ENCODE measurements at places on chromosomes 5 and 9. TPM values are rescaled to one million over a fixed set of nuclear protein-coding genes. Genes with fewer than 3 reads are reported as not detected.

- H3K4me3 ChIP-seq = no peak overlapping the region
- no peaks in the 10 kb centered on the region for H3K36me3 ChIP-seq
- H3K4me1 ChIP-seq = peaks cover 3% of the 10 kb centered on the region
Measured at GRCh38 chr9:4305065-4305985, 5.5 kb upstream of the GLIS3 start.

Gene ITGA1
- 64.0 TPM for total RNA-seq

DNA sequence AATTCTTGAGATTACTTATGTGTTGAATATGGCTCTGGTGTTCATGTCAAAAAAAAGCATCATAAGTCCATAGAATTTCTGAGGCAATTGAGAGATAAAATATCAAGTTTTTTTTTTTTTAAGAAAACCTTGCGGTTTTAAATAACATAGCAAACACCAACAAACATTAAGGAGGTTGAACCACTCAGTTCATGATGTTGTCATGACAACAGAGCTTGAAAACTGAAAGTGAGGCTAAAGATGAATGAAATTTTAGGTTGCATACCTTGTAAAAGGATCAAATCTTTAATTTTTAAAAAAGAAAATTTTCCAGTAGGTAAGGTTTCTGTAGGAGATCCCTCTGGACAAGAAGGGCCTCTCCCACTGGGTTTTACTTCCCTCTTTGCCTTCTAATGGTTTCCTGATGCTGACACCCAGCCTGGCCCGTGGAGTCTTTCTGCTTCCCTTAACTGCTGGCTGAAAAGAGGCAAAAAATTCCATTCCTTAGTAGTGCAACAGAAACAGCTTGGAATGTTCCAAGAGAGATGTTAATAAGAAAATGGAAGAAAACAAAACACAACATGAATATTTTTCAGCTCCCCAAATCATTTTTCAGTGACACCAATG lies 60.0 kb upstream of the FER start:
- no peak overlapping the region for H3K4me3 ChIP-seq
- H3K27ac ChIP-seq = no peak overlapping the region
- H3K27me3 ChIP-seq = no peaks in the 10 kb centered on the region
- no peaks in the 10 kb centered on the region for H3K36me3 ChIP-seq

GRCh38 chr5:78295035-78295961 lies 800 bp upstream of the AP3B1 start:
- H3K4me1 ChIP-seq = peaks cover 9% of the 10 kb centered on the region
- DNase-seq = peak; percentile 10
- H3K27me3 ChIP-seq = peaks cover 5% of the 10 kb centered on the region
- peak overlapping the region; percentile 97 for H3K4me3 ChIP-seq
- H3K36me3 ChIP-seq = no peaks in the 10 kb centered on the region
- peak overlapping the region; percentile 86 for H3K27ac ChIP-seq

DNA sequence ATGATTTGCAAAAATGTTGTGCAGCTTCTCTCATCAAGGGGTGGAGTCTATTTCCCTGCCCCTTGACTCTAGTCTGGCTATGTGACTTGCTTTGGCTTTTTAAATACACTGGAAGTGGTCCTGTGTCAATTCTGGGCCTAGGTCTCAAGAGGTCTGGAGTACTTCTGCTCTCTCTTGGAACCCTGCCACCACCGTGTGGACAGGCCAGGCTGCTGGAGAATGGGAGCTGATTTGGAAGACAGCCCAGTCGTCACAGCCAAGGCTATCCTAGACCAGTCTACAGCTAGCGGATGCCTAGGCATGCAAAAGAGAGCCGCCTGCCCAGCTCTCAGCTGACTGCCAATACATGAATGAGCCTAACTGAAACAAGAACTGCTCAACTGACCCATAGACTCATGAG lies 56.7 kb upstream of the CLINT1 start:
- no peak overlapping the region for H3K4me3 ChIP-seq
- peak overlapping the region; percentile 42 for H3K27ac ChIP-seq
- H3K4me1 ChIP-seq = peaks cover 5% of the 10 kb centered on the region
- H3K27me3 ChIP-seq = no peaks in the 10 kb centered on the region

Gene PRDM9
- total RNA-seq = not detected

DNA sequence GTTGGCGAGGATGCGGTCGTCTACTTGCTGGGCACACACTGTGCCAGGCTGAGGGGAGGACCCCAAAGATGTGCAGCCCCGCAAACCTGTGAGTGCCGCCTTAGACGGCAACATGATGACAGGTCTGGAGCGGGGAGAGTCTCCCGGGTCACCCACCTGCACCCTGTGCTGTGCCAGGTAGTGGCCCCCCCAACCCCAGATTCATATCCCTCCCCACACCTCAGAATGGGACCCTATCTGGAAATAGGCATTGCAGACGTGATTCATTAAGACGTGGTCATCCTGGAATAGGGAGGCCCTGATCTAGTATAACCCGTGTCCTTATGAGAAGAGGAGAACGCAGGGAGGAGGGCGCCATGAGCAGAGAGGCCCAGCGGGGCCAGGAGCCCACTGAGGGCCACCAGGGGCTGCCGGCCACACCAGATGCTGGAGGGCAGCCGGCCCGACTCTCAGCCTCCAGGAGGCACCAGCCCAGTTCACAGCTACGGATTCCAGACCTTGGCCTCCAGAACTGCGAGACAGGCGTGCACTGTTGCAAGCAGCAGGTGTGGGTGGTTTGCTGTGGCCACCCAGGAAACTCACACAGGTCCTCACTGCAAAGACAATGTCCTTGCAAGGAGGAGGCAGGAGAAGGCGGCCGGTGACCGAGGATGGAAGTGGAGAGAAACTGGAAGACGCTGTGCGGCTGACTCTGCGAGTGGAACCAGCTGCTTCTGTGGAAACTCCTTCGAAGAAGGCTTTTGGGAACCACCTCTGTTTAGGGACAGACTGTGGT lies 131.9 kb upstream of the LPCAT1 start:
- H3K36me3 ChIP-seq = no peaks in the 10 kb centered on the region
- H3K4me1 ChIP-seq = peaks cover 17% of the 10 kb centered on the region
- H3K4me3 ChIP-seq = no peak overlapping the region
- no peak for DNase-seq

GRCh38 chr9:133371261-133371711 lies 4.6 kb downstream of the SURF4 start:
- no peak for DNase-seq
- no peaks in the 10 kb centered on the region for H3K27me3 ChIP-seq
- H3K4me3 ChIP-seq = no peak overlapping the region
- peaks cover 58% of the 10 kb centered on the region for H3K36me3 ChIP-seq

DNA sequence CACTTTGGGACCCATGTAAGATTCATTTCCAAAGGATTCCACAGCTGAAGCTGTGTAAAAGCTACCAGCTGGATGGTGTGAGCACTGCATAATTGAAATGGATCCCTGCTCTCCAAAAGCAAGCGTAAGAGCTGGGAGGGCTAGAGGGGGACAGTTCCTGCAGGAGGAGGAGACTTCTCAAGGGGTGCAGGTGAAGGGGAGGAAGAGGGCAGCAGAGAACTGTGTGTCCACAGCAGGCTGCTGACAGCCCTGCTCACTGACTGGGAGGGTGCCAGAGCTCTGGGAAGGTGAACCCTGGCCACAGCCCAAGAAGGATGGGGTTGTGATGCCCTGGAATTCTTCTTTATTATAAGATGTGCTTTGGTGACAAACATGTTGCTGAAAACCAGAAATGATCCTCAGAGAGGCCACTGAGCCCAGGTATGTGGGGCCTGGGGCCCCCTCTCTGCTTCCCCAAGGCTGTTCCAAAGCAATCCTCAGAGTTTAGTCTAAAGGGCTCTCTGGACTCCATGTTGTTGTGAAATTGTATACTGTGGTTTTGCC lies 112.8 kb upstream of the SLC25A48 start:
- no peak for DNase-seq
- H3K27me3 ChIP-seq = no peaks in the 10 kb centered on the region
- no peak overlapping the region for H3K4me3 ChIP-seq
- H3K27ac ChIP-seq = no peak overlapping the region

DNA sequence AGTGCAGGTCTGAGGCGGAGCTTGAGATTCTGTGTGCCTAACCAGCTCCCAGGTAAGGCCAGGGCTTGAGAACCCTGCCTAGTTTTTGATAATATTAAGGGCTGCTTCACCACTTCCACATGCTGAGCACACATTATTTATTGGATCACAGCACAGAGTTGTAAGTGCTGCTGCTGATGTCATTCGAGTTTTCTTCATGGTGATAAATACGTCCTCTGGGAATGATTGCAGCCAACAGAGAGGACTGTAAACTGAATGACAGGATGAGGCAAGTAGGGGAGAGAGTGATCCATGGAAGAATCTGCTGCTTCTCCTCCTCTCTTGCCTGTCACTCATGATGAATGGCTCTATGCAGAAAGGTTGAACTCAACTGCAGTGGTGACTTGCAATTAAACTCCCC lies 77.9 kb upstream of the VPS13A start:
- H3K36me3 ChIP-seq = no peaks in the 10 kb centered on the region
- no peak overlapping the region for H3K4me3 ChIP-seq
- no peaks in the 10 kb centered on the region for H3K4me1 ChIP-seq
- H3K27me3 ChIP-seq = peaks cover 2% of the 10 kb centered on the region

Gene SHOC1
- not detected for total RNA-seq

DNA sequence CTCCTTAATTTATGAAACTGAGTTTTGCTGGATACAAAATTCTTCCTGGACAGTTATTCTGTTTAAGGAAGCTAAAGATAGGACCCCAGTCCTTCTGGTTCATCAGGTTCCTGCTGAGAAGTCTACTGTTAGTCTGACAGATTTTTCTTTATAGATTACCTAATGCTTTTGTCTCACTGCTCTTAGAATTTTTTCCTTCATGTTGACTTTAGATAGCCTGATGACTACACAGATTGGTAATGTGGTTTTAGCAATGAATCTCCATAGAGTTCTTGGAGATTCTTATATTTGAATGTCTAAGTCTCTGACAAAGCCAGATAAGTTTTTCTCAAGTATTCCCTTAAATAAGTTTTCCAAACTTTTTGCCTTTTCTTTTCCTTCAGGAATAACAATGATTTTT lies 419.7 kb downstream of the CDH10 start:
- DNase-seq = no peak
- no peaks in the 10 kb centered on the region for H3K36me3 ChIP-seq
- H3K27me3 ChIP-seq = no peaks in the 10 kb centered on the region
- no peak overlapping the region for H3K27ac ChIP-seq
- no peaks in the 10 kb centered on the region for H3K4me1 ChIP-seq

DNA sequence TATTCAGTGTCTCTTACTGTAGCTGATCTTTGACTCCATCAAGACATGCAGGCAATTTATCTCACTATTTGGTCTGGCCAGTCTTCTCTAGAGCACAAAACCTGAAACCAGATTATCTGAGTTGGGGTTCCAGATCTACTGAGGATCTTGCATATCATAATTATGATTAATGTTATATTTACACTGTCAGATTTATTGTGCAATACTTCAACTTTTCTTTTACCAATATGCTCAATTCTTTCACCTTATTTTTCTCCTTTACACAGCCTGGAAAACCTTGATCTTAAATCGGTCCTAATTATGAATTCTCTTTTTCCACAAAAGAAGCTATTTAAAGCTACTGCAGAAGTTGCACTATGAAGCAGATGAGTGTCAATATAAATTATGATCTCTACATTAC lies 140.1 kb downstream of the ST8SIA4 start:
- no peaks in the 10 kb centered on the region for H3K36me3 ChIP-seq
- no peak overlapping the region for H3K27ac ChIP-seq
- no peaks in the 10 kb centered on the region for H3K27me3 ChIP-seq
- DNase-seq = no peak
- H3K4me3 ChIP-seq = no peak overlapping the region
- H3K4me1 ChIP-seq = no peaks in the 10 kb centered on the region

DNA sequence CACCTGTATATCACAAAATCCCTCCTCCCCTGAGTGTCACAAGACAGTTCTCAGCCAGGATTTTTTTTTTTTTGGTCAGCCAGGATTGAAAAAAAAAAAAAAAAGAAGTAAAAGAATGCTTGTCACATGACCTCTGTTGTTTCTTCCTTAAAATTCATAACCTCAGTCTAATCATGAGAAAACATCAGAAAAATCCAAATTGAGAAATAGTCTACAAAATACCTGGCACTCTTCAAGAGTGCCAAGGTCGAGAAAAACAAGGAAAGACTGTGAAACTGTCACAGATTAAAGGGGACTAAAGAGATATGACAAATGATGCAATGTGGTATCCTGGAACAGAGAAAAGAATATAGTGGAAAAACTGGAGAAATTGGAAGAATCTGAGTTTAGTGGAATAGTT lies 58.5 kb upstream of the SUB1 start:
- no peaks in the 10 kb centered on the region for H3K27me3 ChIP-seq
- H3K4me1 ChIP-seq = peaks cover 5% of the 10 kb centered on the region
- H3K27ac ChIP-seq = no peak overlapping the region
- no peak overlapping the region for H3K4me3 ChIP-seq
- no peaks in the 10 kb centered on the region for H3K36me3 ChIP-seq

DNA sequence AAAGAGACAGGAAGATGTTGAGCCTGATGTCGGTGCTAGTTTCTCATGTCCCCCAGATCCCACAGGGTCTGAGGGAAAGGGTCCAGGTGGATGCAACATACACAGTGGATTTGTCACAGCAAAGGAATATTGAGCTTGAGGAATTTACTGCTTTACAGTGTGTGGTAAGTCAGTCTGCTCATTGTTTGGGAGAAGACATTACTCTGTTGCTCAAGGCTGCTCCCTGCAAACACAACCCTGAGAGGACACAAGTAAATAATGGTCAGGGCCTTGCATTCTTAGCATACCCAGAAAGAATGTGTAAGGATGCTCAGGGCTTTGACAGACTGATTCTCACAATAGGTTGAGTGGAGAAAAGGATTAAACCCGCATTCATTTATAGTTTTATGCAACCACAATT lies 7.3 kb upstream of the MAN2A1 start:
- DNase-seq = no peak
- no peaks in the 10 kb centered on the region for H3K36me3 ChIP-seq
- H3K4me1 ChIP-seq = no peaks in the 10 kb centered on the region

All from spinal cord (tissue), 10 donors.